ENCODE measurements at places on chromosomes 1 and 21.

GRCh38 chr1:228754646-228755268 is 19.5 kb downstream of the RHOU start:
- no peak for DNase-seq

- no peak for DNase-seq
Observed at GRCh38 chr1:28026329-28026728, 62.1 kb downstream of the EYA3 start.

DNA sequence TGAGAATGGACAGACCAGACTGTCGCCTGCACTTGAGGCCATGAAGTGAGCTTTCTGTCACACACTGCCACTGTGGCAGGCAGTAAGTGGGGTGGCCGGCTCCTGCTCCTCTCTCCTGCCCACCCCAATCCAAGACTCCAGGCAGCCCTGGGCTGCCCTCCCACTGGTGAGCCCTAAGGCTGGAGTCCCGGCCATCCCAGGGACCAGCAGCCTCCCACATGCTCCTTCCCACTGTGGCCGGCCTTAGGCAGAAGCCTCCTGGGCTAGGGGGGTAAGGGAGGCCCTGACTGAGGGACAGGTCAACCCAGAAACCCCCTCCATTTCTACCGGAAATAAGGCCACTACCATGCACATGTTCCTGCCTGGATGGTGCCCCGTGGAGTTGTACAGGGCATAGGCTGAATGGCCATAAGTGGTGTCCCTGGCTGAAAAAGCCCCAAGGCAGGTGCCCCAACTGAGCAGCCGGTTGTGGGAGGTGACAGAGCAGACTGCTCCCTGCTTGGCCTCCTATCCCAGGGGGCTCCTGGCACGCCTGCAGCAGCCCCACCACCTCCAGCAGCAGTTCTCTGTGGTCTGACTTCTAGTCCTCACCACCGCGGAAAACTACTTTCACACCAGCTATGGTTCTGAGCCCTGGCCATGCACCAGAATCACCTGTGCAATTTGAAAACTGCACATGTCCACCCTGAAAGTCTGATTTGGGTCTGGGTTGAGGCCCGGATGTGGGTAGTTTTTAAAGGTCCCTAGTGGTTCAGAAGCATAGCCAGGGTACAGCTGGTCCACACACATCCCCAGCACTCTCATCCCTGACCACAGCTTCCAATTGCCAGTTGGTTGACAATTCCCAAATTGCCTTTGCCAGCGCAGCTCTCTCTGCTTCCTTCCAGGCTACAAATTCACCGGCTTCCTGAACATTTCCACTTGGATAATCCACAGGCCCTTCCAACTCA is 1.6 kb upstream of the ARTN start:
- DNase-seq, result no peak

DNA sequence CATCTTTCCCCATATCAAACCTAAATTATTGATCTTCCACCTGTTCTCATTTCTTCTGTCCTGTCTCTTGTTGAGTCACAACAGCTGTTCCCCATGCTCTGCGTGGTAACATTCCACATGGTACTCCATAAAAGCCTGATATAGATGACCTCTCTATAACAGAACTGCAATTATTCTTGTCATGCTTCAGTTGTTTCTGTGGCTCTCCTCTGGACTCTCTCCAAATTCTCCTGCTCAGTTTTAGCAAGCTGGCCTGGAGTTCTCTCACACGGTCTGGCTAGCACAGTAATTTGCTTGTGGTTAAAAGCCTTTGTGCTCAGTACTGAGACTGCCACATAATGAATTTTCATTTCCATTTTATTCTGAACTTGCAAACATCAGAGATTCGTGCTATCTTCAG is 10.6 kb upstream of the LRRC39 start:
- peak; percentile 8 for DNase-seq

DNA sequence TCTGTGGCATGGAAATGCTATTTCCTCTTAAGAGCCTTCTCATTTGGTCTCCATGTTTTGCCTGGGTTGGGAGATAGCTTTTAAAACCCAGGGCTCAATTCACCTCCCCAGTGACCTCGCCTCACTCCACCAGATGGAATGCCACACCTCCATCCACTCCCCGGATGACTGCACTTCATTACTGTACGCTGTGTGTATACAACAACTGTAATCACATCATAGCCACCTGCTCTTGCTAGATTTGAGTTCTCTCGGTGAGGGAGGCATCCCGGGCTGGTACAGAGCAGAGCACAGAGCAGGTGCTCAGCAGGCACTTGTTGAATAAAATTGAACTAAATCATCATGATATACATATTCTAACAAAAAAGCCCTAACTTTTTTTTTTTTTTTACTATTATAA is 26.0 kb downstream of the SDE2 start:
- no peak for DNase-seq

DNA sequence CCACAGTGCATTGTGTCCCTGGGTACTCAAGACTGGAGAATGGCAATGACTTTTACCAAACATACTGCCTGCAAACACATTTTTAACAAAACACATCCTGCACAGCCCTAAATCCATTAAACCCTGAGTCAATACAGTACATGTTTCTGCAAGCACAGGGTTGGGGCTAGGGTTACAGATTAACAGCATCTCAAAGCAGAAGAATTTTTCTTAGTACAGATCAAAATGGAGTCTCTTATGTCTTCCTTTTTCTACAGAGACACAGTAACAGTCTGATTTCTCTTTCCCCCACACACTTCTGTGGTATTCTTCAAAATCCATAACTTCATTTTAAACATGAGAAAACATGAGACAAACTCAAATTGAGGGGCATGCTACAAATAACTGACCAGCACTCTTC is 13.9 kb downstream of the BMP8A start:
- no peak for DNase-seq

- DNase-seq, result no peak
Observed at GRCh38 chr1:180169640-180170195, 15.0 kb downstream of the QSOX1 start.

DNA sequence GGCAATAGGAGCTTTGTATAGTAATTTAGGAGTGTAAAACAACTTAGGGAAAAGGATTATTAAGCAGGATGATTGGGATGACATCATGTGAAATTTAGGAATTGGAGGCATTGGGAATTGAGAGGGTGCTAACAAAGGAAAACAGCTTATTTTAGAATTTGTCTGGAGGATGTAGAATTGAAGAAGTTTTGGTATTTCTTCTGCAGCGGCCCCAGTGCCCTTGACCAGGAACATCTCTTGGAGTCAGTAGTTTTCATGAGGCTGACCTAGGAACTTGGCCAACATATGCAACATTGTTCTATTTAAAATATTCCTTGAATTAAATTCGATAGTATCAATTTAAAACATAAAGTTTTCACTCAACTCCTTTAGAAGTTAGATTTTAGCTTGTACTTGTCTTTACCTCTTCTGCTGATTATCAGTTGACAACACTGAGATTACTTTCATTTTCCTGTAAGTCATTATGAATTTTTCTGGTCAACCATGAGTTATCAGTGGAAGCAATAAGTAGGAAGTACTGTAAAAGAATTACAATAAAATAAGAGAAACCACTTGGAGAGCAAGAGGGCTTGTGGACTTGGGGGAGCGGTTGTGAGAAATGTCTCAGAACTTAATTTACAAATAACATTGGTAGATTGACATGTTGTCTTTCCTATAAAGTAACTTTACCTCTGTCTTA is 52.8 kb downstream of the DYRK1A start:
- no peak for DNase-seq

GRCh38 chr21:26365849-26366248 is 195.3 kb upstream of the APP start:
- DNase-seq, result no peak

GRCh38 chr1:27961646-27962221 is 2.0 kb downstream of the XKR8 start:
- DNase-seq, result no peak

GRCh38 chr21:34913811-34914210 is 135.3 kb downstream of the RUNX1 start:
- DNase-seq, result no peak

DNA sequence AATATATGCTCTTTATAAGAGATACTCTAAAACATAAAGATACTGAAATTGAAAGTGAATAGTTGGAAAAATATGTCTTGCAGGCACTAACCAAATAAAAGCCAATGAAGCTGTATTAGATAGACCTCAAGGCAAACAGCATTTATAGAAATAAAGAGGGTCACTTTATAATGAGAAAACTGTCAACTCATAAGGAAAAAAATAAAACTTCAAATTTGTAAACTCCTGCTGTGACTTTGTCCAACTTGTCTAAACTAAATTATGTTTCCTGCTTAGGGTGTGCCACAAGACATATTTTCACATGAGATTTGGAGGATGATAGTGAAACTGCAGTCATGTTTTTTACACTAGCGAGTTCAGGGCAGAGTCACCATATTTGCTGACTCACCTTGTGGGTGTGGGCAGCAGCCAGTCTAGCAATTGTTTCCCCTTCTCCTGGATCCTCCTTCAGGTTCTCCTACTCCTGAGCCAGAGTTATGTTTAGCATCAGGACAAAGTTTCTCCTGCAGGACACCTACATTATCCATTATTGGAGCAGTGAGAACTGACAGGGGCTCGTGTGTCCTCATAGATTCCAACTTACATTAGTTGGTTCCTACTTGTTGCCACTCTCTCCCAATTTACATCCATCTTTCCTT is 43.8 kb downstream of the CD53 start:
- no peak for DNase-seq

- no peak for DNase-seq
Observed at GRCh38 chr1:172561252-172561651, 28.3 kb downstream of the SUCO start.

DNA sequence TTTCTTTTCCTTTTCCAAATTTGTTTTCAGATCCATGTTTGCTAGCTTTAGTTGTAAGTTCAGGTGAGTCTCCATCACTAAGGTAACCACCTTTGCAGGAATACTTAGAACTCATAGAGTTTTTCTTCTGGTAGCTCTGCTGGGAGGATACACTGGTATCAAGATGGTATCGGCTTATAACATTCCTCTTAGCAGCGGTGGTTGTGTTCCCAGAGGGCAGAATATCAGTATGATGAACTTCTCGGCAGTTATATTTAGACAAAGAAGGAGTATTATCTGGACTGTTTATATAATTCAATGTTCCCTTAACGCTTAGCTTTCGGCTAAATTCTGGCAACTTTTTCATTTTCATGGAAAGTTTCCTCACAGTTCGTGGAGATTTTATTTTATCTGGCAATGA is 18.1 kb downstream of the SYDE2 start:
- DNase-seq, result no peak

GRCh38 chr21:17597680-17598079 is 15.0 kb downstream of the BTG3 start:
- no peak for DNase-seq

DNA sequence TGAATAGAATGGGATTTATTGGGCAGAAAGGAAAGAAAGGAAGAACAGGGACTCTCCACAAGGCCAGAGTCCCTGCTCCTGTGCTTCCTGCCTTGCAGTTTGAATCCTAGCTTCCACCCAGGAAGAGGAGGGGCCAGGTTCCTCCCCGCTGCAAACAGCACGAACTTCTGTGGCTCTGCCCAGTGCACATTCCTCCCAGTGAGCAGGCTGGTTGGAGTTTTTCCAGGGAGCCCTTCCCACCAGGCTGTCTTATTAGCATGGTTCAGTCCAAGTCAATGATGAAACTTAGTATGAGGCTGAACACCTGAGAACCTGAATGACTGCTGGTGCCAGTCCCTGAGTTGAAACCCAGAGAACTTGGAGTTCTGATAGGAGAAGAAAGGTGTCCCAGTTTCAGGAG is 247.2 kb downstream of the DUSP10 start:
- DNase-seq, result no peak

- no peak for DNase-seq
Observed at GRCh38 chr1:21118167-21118566, 58.5 kb downstream of the EIF4G3 start.

- DNase-seq, result no peak
Observed at GRCh38 chr1:17167041-17167785, 37.7 kb upstream of the PADI1 start.

DNA sequence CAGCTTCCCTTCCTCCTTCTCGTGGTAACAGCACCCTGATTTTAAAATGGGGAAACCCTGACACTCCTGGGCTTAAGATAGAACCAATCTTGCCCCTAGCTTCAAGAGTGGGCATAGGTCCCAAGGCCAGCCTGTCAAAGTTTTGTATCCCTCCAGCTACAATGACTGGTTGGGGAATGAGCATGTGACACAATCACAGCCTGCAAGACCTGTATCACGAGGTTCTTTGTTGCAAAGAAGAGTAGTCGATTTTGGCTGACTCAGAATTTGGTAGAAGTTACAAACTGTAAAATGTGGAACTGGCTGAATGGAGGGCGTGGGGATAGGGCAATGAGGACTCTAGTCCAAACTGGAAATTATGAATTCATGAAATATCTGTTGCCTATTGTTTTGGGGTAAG is 18.7 kb downstream of the CTSK start:
- DNase-seq, result no peak

- no peak for DNase-seq
Observed at GRCh38 chr1:186304982-186305949, 69.8 kb downstream of the TPR start.

GRCh38 chr1:53336146-53336545 is 8.3 kb upstream of the LRP8 start:
- no peak for DNase-seq

GRCh38 chr21:32278103-32278502 is 746 bp downstream of the MIS18A start:
- no peak for DNase-seq

DNA sequence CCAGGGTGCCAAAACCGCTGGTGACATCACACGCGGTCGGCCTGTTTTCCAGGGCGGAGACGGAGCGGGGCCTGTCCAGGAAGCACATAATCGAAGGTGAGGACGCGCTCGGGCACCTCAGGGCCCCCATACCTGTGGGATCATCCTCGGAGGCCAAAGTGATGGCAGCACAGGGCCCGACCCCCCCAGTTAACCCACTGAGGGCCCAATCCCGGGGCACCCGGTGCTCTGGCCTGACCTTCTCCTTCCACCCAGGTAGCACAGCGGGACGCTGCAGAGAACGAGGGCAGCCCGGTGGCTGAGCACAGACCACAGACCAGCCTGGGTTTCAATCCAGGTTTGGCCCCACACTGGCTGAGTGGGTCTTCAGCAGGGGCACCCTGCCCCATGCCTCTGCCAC is 43.3 kb downstream of the KCNAB2 start:
- DNase-seq, result no peak

DNA sequence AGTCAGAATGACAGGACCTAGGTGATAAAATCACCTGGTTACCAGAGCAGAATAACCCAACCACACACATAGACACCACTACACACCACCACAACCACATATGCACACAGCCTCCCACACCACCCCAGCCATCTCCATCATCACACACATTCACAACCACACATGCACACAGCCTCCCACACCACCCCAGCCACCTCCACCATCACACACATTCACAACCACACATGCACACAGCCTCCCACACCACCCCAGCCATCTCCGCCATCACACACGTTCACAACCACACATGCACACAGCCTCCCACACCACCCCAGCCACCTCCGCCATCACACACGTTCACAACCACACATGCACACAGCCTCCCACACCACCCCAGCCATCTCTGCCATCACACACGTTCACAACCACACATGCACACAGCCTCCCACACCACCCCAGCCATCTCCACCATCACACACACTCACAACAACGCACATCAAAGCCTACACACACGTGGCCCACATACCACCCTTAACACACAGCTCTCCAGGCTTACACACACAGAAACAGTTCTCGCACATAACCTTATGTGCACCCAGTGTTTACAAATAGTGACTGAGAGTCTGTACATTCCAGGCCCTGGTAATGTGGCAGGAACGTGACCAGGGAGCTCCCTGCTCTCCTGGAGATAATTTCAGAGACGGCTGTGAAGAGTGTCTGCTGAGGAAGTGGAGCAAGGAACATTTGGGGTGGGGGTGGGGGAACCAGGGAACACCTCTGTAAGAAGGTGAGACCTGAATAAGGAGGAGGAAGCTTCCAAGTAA is 3.3 kb upstream of the GJB3 start:
- no peak for DNase-seq

All from AG04450 (cell line).